ENCODE measurements at places on chromosomes 5 and 9.

DNA sequence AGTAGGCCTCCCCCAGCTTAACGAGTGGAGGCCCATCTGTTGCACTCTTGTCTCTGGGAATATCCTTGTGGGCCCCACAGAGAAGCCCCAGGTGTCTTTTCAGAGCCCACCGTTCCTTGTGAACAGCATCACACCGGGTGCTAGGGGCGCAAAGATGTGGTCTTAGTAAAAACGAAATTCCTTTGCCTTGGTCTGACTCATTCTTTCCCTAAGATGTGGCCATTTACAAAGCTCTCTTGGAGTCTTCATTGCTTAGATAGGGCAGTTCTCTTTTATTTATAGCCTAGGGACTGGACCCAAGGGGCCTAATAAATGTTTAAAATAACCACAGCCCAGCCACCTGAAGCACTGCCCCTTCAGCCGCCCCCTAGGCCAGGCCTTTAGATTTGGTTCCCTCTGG, 52.8 kb upstream of the RPL26L1 start:
- DNase-seq = no peak

- DNase-seq = no peak
Observed at GRCh38 chr9:20065796-20066700, 277.2 kb upstream of the SLC24A2 start.

DNA sequence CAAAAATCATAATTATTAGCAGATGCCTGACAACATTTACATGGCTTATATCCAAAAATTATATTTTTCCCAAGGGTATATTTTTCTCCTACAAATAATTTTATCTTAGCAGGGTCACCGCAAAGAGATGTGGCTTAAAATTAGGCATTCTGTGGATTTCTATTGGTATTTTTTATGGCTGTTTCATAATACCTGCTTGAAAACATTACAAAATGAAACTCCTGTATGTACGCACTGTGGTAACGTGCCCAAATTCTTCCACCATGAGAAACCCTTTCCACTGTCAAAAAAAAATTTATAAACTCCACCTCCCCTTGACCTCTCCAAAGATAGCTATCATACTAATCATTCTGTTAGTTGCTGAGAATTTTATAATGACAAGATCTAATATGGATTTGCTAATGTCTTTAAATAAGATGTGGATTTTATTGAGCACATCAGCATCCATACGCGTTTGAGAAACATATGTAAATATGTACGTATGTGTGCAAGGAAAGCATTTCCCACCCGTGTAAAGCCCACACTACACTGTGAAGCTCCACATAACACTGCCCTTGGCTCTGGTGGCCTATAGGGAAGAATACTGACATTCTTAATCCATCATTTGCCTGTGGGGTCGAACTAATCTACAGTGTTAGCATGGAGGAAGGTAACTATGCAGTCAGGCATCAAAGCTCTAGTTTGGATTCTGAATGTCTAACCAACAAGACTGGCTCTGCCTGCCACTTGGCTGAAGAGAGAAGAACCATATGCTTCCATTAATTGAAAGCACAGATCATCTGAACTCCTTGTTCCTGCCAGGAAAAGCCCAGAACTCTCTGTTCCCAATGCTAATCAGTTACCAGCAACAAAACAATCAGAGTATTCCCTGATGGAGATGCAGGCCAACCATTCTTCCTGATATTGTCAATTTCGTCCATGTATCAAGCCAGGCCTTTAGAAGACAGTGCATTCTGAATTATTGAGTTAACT, 244.7 kb downstream of the SPOCK1 start:
- DNase-seq = no peak

- no peak for DNase-seq
Observed at GRCh38 chr5:158854260-158854783, 245.4 kb downstream of the EBF1 start.

- no peak for DNase-seq
Observed at GRCh38 chr5:136276946-136277345, 84.0 kb upstream of the SMIM32 start.

- DNase-seq = peak; percentile 63
Observed at GRCh38 chr5:54217826-54218503, 92.4 kb downstream of the ARL15 start.

DNA sequence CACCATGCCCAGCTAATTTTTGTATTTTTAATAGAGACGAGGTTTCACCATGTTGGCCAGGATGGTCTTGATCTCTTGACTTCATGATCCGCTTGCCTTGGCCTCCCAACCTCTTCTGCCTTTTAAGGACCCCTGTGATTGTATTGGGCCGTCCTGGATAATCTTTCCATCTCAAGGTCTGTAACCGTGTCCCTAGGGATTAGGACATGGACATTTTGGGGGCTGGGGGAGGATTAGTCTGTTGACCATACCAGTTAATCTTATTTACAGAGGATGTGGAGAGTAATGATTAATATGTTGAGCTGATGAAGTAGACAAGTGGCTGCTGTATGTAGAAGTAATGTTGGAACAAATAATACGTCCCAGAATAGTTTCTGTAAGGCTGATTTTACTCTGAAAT, 23.1 kb downstream of the LNPEP start:
- DNase-seq = no peak

- no peak for DNase-seq
Observed at GRCh38 chr5:123763201-123763600, 251.2 kb downstream of the CSNK1G3 start.

DNA sequence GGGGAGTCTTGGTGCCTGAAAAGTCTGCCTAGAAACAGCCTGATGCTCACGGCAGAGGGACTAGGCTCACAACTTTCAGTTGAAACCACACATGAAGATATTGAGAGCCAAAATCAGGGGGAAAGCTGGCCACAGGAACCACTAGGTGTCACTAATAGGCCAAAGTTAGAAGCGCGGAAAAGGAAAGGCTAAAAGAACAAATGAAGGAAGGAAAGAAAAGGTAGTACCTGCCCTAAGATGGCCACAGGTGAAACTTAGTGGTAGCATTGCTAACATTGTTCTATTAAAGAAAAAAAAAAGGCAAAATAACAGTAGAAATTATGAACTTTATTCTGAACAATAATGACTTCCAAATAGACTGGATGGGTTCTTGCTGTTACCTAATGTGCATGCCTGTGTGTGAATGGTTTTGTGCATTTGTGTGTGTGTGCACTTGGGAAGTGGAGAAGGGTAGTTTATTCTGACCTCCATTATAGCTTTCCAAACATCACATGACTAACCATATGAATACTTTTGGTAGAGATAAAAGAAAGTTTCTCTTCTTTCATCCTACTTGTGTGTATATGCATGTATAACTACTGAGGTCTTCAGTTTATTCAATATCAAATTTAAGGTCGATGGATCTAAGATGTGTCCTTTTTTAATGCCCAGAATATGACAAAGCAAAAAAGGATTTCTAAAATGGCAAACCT, 2.1 kb upstream of the RFESD start:
- peak; percentile 73 for DNase-seq

GRCh38 chr9:76357555-76357954, 36.7 kb downstream of the RFK start:
- no peak for DNase-seq

GRCh38 chr9:87233899-87234455, 263.7 kb upstream of the DAPK1 start:
- DNase-seq = no peak

- DNase-seq = no peak
Observed at GRCh38 chr9:88804254-88804596, 187.0 kb upstream of the S1PR3 start.

All from AML-193 (cell line).